ENCODE measurements at places on chromosomes 12 and 14. TPM values are rescaled to one million over a fixed set of nuclear protein-coding genes. Genes with fewer than 3 reads are reported as not detected.

Gene CRACR2A
- 0.92 TPM for total RNA-seq

Gene CD9
- 41.5 TPM for total RNA-seq

Gene SRRM4
- total RNA-seq, result 11.5 TPM

Gene POTEM
- total RNA-seq, result not detected

Gene CLEC4D
- not detected for total RNA-seq

Gene CLEC7A
- 2.1 TPM for total RNA-seq

Gene LRIG3
- 9.0 TPM for total RNA-seq

Gene PIANP
- total RNA-seq, result 4.4 TPM

Gene TAS2R42
- not detected for total RNA-seq

Gene TIMELESS
- total RNA-seq, result 7.4 TPM

Gene ACADS
- 5.8 TPM for total RNA-seq

Gene TRHDE
- 24.2 TPM for total RNA-seq

Gene KRT78
- total RNA-seq, result not detected

Gene BICDL1
- total RNA-seq, result 41.1 TPM

Gene AHNAK2
- total RNA-seq, result 30.7 TPM

Gene SOCS4
- 52.4 TPM for total RNA-seq

Gene RTN1
- total RNA-seq, result 936 TPM

Gene AMHR2
- not detected for total RNA-seq

Gene MYF5
- not detected for total RNA-seq

Gene MYF6
- 0.92 TPM for total RNA-seq

Gene CHGA
- 59.1 TPM for total RNA-seq

Gene KRT82
- total RNA-seq, result not detected

Gene POLE
- 21.9 TPM for total RNA-seq

Gene SLC35E3
- 11.8 TPM for total RNA-seq

Gene CFAP251
- 12.9 TPM for total RNA-seq

Gene PRICKLE1
- total RNA-seq, result 27.0 TPM

Gene LRCOL1
- total RNA-seq, result not detected

Gene TBC1D30
- 23.1 TPM for total RNA-seq

Gene TC2N
- 25.1 TPM for total RNA-seq

Gene AMDHD1
- 1.6 TPM for total RNA-seq

Gene TRPV4
- total RNA-seq, result 0.92 TPM

Gene C12orf76
- total RNA-seq, result 112 TPM

Gene CBX5
- 201 TPM for total RNA-seq

Gene CLEC2A
- not detected for total RNA-seq

Gene PKP2
- total RNA-seq, result 6.9 TPM

Gene DLK1
- 1.4 TPM for total RNA-seq

Gene SLC39A5
- not detected for total RNA-seq

Gene FGF23
- total RNA-seq, result not detected

Gene CPM
- 2.5 TPM for total RNA-seq

Gene CDH24
- total RNA-seq, result 14.1 TPM

Gene PROX2
- total RNA-seq, result not detected

Gene UNC119B
- total RNA-seq, result 28.4 TPM

Gene PDZRN4
- total RNA-seq, result 60.0 TPM

Gene PRH2
- total RNA-seq, result 0.92 TPM

Gene TSHR
- total RNA-seq, result 0.92 TPM

Gene NUAK1
- total RNA-seq, result 26.8 TPM

Gene SLC25A47
- not detected for total RNA-seq

Gene MANSC4
- total RNA-seq, result not detected

Data from diencephalon (tissue), 1 donor.